ENCODE measurements at places on chromosomes 12 and 14.

GRCh38 chr14:104676130-104676693 lies 13.2 kb upstream of the INF2 start:
- no peak for DNase-seq

DNA sequence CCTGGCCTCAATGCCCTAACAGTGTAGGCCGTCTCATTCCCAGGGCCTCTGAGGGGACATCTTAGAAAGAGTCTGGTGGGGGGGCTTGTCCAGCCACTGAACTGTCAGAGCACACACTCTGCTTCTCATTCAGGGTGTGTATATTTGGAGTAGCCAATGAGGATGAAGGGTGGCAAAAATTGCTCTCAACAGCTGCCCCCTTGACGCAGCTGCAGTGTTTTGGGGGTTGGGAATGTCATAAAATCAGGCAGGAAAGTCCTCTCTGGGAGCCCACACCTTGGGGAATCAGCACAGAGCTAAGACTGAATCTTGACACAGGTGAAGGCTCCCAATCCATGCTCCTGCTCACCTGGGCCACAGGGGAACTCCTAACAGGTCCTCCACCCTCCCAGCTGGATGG lies 1.5 kb downstream of the RASAL1 start:
- no peak for DNase-seq

DNA sequence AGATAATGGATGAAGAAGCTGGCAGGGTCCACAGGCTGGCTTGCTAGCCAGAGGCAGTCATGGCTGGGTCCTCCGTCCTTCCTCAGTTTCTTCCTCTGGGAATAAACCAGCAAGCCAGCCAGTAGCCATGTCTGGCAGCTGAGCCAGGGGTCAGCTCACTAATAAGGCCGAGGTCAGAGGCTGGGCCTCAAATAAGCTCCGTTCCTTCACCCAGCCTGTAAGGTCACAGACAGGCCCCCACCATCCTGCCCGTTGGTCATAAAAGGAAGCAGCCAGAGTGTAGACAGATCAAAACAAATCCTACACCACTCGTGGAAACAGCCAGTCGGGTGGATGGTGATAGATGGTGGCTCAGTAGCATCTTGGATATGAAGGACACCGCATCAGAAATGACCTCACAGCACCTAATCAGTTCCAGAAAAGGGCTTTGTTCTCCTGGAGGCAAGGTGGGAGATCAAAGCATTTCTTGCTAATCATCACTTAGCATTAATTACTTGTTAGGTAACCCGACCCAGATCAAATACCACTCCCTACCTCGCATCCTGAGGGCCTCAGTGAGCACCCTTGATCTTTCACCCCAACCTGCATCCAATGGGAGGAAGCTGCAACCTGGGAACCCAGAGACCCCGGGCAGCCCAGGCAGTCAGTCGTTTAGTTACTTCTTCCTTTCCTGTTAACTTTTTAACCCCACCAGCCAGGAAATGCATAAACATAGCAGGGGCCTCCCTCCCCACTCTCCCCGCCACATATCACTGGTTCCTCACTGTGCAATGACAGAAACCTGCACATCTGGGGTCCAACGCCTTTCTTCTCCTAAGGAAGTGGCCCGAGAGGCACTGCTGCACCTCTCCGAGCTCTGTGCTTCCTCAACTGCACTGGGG lies 90.2 kb downstream of the KDM2B start:
- no peak for DNase-seq

DNA sequence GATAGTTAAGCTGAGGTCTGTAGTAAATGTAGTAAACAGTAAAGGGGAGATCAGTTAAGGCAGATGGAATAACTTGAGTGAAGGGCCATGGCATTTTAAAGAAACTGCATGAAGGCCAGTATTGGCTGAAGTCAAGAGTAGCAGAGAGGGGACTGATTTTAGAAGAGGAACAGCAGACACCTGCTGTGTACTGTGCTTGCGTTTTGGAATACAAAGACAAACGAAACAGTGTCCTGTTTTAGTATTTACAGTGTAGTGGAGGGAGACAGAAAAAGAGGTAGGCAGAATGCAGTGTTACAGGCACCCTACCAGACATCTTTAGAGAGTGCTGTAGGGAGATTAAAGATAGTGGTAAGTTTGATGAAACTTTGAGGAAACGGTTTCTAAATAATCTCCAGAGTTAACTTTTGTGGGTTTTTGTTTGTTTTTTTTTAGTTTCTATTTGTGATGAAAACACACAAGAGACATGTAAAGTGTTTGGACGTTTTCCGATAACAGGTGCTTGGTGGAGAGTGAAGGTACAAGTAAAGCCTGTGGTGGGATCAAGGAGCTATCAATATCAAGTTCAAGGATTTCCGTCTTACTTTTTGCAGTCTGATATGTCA lies 2.1 kb downstream of the HELB start:
- no peak for DNase-seq

GRCh38 chr12:12734054-12734453 lies 16.9 kb downstream of the CDKN1B start:
- no peak for DNase-seq

GRCh38 chr14:34340025-34340625 lies 121.9 kb downstream of the SPTSSA start:
- no peak for DNase-seq
